Nephron progenitor cell (in vitro differentiated cells): ENCODE measurements at places on chromosomes 3 and 15.

DNA sequence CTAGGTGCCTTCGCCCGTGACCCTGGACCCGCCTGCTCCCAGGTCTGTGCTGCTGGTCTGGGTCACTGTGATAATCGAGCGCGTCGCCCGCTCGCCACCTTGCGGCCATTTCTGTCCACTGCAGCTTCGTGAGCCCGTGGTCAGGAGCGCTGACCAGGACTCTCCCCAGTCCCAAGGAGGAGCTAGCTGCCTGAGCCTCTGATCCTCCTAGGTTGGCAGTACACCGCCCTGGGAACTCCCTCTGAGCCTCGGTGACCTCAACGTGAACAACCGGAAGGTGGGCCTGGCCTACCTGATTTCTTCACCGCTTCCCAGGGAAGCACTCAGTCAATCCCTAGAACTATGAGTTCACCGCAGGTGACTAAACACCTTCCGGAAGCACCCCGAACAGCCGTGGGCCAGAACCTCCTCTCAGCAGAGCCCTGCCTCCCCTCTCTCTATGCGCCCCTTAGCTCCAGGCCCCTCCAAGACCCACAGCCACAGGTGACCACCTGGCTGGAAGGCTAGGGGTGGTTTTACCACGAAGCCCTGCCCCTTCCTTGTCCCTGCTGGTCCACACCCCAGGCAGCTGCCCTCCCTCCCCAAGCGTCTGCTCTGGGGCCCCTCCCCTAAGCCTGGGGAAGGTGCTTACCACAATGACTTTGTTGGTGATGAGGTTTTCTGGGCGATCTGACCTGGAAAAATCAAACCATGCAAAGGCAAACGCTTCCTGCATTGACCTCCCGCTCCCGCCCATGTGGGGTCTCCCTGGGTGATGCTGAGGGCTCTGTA is 9.7 kb downstream of the PLA2G4D start:
- DNase-seq: peak; percentile 81

DNA sequence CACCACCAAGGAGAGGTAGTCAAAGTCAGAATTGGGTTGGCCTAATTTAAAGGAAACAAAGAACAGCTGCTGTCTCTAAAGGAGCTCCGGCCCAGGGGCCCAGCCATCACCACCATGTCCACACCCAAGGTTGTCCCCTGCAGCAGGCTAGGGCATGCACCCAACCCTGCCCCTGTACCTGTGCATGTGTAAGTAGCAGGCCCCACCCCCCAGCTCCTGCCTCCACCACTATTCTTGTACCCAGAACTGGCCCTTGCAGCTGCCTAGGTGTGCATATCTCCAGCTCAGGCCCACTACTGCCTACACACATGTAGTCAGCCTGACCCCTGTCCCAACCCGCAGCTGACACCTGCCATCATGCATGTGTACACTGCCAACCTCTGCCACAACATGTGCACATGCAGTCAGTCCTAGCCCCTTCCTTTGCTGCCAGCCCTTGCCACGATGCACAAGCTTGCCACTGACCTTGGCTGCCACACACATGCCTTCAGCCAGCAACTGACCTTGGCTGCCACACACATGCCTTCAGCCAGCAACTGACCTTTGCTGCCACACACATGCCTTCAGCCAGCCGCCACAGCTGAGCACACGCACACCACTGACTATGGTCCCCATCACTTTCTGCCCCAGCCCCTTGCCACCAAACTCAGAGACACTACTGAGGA is 39.7 kb downstream of the FGF12 start:
- no peak for DNase-seq

DNA sequence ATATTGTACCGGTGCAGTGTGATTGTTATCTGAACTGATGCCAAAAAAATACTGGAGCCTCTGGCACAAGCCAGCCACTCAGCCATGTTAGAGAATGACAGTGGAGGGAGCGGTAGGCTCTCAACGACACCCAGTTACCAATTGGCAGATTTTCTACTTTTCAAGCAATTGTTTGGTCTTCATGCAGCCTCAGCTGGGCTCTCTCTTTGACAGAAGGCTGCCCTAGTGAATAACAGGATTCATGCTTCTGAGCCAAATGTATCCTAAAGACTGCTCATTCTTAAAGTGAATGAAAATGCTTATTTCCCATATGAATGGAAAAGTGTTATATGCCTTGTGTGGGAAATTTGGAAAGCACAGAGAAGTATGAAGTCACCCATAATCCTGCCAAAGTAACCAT is 261.2 kb upstream of the TRIM42 start:
- DNase-seq: no peak

DNA sequence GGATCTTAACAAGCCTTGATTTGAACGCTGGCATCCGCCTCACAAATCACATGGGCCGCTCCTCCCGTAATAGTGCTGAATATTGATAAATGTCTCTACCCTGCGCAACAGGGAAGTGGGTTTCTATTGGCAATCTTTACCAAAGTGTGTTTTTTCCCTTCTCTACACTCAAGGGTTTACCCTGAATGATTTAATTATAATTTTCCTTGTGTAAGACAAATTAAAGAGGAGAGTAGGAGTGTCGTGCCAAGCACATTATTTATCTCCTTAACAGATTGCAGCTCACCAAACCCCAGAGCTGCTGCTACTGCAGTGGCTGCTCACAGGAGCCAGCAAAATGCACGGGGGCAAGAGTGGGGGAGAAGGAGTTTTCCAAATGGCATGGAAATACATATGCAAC is 545.8 kb downstream of the FOXP1 start:
- DNase-seq: no peak

GRCh38 chr3:150255413-150255812 is 152.7 kb upstream of the TSC22D2 start:
- DNase-seq: no peak

- DNase-seq: no peak
Observed at GRCh38 chr3:149199474-149199873, 22.2 kb downstream of the CP start.

GRCh38 chr3:146511402-146512134 is 32.8 kb downstream of the PLSCR1 start:
- DNase-seq: no peak

DNA sequence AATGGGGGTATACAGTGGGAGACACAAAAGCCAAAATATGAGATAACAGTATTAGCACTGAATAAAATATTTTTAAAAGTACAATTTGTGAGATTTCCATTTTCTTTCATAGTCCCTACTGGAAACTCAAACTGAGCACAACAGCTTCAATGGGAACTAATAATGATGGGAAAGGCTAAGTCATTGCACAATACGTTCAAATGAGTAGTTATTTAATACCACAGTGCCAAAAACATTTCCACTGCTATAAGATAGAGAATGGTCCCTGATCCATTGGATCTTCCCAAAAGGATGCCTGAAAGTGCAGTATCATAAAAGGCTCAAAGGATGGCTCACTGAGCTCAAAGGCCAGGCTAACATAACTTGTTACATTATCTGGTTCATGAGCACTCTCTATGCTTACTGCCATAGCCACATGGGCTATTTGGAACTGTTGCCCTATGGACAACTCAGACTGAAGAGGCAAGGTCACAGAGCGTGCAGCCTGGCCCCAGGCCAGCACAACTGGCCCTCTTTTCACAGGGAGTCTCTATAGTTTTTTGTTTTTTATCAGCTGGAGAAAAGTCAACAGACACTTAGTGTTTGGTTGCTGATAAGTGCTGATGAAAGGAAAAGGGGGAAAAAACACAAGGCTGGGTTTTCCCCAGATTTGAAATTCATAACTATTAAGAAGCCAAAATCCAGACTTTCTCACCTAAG is 54.1 kb upstream of the PPIB start:
- DNase-seq: no peak

GRCh38 chr3:124559846-124560574 is 170.2 kb upstream of the UMPS start:
- DNase-seq: peak; percentile 77

DNA sequence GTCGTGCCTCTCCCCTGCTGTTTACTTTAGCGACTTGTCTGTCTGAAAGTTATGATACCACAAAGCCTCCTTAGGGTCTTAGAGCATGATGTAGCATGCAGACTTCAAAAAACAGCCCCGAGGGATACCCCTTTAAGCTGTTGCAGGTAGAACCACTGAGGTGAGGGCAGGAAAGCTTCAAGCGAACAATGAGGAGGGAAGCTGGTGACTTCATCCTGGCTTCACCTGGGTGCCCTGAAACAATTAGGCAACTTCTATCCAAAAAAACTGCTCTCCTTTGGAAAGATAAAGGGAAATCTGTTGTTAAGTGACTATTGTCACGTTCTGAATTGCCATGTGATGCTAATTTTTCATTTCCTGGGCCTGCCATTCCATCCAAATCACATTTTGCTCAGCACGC is 231.6 kb downstream of the SOX2 start:
- DNase-seq: no peak

- no peak for DNase-seq
Observed at GRCh38 chr15:39075756-39076341, 505.0 kb upstream of the THBS1 start.

DNA sequence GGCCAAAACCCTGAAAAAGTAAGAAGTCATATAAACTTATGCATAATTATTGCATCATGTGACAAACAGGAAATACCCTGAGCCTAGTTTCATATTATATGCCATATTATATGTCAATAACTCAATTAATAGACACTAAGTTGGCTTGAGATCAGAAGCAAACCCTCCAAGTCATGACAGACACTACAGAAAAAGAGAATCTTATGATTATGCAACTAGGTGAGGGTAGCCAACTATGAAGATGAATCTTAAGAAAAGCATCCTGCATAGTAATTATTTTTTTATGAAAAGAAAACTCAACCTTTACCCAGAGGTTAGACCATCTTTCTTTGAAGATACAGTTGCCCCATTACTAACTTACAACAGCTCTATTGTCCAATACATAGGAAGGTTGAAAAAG is 192.4 kb upstream of the VEPH1 start:
- DNase-seq: no peak

DNA sequence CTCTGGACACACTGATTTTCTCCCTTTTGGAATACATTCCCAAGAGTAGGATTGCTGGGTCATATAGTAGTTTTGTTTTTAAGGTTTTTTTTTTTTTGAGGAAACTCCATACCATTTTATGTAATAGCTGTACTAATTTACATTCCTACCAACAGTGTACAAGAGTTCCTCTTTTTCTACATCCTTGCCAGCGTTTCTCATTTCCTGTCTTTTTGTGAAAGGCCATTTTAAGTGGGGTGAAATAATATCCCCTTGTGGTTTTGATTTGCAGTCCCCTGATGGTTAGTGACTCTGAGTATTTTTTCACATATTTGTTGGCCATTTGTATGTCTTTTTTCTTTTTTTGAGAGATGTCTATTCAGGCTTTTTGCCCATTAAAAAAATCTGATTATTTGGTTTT is 1205.5 kb downstream of the ROBO1 start:
- DNase-seq: no peak
